ENCODE measurements at places on chromosomes 2 and 18.
A peak's percentile ranks its signal among the peaks of the same experiment; 100 is the strongest.

GRCh38 chr2:73640946-73641766, 1.1 kb downstream of the NAT8 start:
- H3K4me1 ChIP-seq = peaks cover 49% of the 10 kb centered on the region
- no peak for DNase-seq
- H3K27ac ChIP-seq = peak overlapping the region; percentile 91
- no peaks in the 10 kb centered on the region for H3K36me3 ChIP-seq
- peak overlapping the region; percentile 52 for H3K4me3 ChIP-seq

DNA sequence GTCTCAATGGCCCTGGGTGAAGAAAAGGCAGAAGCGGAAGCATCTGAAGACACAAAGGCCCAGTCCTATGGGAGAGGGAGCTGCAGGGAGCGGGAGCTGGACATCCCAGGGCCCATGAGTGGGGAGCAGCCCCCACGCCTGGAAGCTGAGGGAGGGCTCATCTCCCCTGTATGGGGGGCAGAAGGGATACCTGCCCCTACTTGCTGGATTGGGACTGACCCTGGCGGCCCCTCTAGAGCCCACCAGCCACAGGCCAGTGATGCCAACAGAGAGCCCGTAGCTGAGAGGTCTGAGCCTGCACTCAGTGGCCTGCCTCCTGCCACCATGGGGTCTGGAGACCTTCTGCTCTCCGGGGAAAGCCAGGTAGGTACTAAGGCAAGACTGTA, 13.2 kb downstream of the CEP68 start:
- H3K27ac ChIP-seq = no peak overlapping the region
- no peak for DNase-seq
- peaks cover 5% of the 10 kb centered on the region for H3K4me1 ChIP-seq
- H3K4me3 ChIP-seq = no peak overlapping the region
- H3K36me3 ChIP-seq = peaks cover 7% of the 10 kb centered on the region

GRCh38 chr2:69619725-69620124, 23.8 kb downstream of the AAK1 start:
- H3K36me3 ChIP-seq = no peaks in the 10 kb centered on the region
- no peaks in the 10 kb centered on the region for H3K27me3 ChIP-seq
- H3K4me3 ChIP-seq = no peak overlapping the region
- H3K4me1 ChIP-seq = no peaks in the 10 kb centered on the region

- H3K4me3 ChIP-seq = no peak overlapping the region
- H3K36me3 ChIP-seq = no peaks in the 10 kb centered on the region
Observed at GRCh38 chr2:204468746-204469429, 76.4 kb upstream of the PARD3B start.

DNA sequence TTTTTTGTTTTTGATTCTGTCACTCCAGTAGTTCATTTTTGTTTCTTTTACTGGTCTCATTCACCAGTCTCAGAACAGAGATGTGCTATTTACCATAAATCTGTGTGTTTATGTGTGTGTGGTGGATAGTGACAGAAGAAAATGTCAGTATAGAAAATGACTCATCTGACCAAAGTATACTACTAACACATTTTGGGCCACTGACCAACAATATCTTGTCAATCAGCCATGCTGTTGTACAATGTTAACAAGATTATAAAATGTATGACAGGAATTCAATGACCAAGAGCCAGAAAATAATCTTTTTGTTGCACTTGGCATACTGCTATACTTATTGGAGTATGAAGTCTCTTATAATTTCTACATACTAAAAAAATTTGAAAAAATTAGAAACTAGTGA, 1081.4 kb upstream of the NRXN1 start:
- no peak overlapping the region for H3K27ac ChIP-seq
- no peaks in the 10 kb centered on the region for H3K36me3 ChIP-seq
- H3K4me1 ChIP-seq = no peaks in the 10 kb centered on the region
- no peaks in the 10 kb centered on the region for H3K27me3 ChIP-seq
- no peak overlapping the region for H3K4me3 ChIP-seq

All from liver (tissue), 10 donors.